GM23248 (cell line): ENCODE measurements at places on chromosomes 7 and 10.
A peak's percentile ranks its signal among the peaks of the same experiment; 100 is the strongest.

DNA sequence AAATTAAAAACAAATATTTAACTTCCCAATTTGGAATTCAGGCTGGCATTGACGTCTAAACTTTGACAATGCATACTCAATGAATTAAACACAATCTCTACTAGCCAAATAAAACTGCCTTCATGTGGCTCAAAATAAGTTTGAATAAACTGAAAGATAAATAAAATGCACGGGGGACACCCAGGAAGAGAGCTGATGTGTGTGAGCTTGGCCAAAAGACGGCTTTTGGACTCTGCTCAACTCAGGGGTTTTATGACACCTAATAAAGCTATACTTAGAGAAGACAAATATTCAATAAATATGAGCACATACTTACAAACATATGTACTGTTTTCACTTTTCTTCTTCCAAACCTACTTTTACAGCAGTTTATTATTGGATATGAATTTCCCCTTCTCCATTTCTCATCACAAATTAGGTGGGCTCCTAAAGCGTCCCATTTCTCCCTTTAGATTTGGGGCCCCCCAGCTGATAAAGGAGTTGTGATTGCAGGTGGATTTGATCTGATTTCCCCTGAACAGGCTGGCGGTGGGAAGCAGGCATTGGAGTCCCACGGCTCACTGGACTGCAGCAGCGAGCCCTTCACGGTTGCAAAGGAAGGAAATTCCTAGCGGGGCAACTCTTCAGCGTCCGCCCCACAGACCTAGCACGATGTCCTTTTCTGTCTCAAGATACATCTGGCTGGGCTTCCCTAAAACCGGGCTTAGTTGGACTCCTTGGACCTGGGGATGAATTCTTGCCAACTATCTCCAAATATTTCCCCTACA lies 79.6 kb downstream of the INSIG1 start:
- no peak for DNase-seq

- DNase-seq = no peak
Measured at GRCh38 chr7:80643336-80643915, 5.0 kb downstream of the CD36 start.

DNA sequence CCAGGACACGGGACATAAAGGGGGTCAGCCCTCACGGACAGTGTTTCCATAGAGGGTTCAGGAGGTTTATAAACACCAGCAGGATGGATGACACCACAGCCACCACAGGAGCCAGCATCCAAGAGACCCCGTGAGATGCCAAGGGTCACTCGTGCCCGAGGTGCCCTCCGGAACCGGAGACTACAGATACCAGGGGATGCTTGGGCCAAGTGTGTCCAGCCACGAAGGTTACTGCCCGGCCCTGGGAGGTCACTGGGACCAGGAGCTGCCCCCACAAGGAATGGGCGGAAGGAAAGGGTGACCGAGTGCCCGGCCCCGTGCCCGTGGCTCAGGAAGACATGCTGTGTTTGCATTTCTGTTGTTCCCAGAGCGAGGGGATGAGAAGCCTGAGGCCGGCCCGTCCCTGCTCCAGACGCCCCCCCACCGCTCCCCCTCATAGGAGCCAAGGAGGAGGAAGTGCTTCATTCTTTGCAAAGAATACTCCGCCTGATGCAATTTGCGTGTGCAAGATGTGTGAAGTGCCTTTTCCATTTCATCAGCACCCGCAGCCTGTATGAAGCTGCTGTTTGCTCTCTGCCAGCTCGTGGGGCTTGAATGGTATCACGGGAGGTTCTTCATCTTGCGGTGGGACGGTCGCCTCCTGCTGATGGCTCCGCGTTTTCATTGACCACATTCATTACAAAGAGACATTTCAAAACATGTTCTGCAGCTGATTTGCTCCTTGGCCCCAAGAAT lies 176.4 kb downstream of the ELFN1 start:
- DNase-seq = no peak

GRCh38 chr7:8561449-8561848 lies 128.0 kb downstream of the NXPH1 start:
- no peak for DNase-seq

DNA sequence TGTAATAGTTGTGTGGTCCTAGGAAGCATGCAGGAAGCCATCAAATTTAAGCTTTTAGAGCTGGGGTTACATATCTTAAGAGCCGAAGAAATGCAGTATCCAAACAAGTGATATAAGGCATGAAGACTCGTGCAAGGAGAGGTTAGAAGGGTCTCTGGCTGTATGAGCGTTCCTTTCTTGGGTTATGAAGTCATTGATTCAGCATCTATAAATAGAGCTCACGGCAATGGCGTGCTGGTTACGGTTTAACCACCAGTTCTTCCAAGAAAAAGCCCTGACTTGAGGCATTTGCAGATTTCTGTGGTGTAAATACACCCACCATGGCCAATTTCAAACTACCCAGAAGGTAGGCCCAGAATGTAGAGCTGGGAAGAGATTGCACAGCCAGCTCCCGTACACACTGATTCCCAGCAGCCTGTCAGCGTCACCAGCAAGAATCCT lies 72.0 kb upstream of the KAT6B start:
- no peak for DNase-seq

GRCh38 chr10:122674781-122675180 lies 24.9 kb downstream of the C10orf120 start:
- DNase-seq = no peak

- peak; percentile 28 for DNase-seq
Measured at GRCh38 chr10:102813734-102814452, 23.3 kb downstream of the CYP17A1 start.

DNA sequence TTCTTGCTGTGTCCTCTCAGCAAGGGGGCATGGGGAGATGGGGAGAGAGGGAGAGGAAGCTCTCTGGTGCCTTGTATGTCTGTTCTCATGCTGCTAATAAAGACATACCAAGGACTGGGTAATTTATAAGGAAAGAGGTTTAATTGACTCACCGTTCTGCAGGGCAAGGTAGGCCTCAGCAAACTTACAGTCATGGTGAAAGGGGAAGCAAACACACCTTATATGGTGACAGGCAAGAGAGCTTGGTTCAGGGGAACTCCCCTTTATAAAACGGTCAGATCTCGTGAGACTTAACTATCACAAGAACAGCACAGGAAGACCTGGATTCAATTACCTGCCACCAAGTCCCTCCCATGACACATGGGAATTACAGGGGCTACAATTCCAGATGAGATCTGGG lies 464.7 kb upstream of the CELF2 start:
- DNase-seq = no peak

GRCh38 chr10:3660753-3661152 lies 124.3 kb downstream of the KLF6 start:
- no peak for DNase-seq

GRCh38 chr7:84642611-84643010 lies 448.0 kb upstream of the SEMA3A start:
- no peak for DNase-seq

GRCh38 chr7:156656598-156656997 lies 16.0 kb downstream of the RNF32 start:
- DNase-seq = no peak

DNA sequence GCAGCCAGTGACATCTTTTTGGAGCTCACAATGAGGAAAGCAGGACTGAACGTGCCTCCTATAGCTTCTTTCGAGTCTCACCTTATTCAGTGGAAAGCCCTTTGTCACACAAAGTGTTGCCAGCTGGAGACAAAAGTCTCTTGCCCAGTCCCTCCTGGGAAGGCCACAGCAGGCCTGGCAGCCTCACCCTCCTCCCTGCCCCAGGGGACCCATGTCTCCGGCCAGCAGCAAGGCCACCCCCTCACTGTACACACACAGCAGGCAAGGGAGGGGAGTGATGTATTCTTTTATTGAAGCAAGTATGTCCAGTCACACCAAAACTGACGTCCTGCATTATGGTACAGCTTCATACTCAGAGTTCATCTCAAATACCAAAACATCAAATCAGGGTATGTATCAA lies 56.0 kb downstream of the CSGALNACT2 start:
- DNase-seq = peak; percentile 27

GRCh38 chr10:108393089-108393488 lies 1228.6 kb upstream of the SORCS1 start:
- DNase-seq = peak; percentile 80

- DNase-seq = no peak
Measured at GRCh38 chr10:13708256-13708990, 121.7 kb downstream of the PRPF18 start.

GRCh38 chr10:7998831-7999230 lies 55.7 kb upstream of the GATA3 start:
- DNase-seq = no peak

GRCh38 chr7:128835231-128835751 lies 5.1 kb downstream of the FLNC start:
- DNase-seq = no peak

GRCh38 chr10:113527211-113527906 lies 25.5 kb upstream of the HABP2 start:
- peak; percentile 57 for DNase-seq

DNA sequence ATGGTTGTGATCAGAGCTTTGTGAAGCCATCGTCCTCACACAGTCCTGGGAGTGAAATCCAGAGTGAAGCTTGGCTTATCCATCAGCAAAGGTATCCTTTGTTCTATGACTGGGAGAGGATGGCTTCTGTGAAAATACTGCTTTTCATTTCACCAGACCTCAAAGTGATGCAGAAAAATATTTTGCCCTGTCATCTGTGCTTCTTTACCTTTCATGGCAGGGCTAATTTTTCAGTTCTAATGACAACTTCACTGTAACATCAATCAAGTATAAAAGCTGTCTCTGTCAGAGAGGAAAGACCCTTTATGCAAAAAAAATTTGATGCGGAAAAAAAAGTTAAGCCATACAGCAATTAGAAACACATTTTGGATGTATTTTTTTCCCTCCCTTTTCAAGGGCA lies 468.1 kb upstream of the ADARB2 start:
- DNase-seq = no peak

GRCh38 chr7:14191686-14192098 lies 202.2 kb upstream of the ETV1 start:
- DNase-seq = peak; percentile 90

DNA sequence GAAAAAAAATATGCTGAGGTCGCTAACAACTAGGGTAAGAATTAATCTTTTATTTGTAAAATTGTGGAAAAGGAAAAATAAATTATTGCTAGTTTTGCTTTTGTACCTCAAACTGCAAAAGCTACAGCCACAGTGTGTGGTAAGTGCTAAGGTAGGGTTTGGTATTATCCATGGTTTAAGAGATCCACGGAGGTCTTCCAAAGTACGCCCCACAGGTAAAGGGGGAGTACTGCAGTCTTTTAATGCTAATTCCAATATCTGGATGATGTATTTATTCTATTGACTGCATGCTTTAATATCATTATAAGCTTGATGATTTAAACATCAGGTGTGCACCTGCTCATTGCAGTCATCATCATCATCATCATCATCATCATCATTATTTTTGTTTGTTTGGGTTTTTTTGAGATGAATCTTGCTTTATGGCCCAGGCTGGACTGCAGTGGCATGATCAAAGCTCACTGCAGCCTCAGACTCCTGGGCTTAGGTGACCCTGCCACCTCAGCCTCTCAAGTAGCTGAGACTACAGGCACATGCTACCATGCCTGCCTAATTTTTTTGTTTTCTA lies 38.4 kb upstream of the BMS1 start:
- DNase-seq = no peak

GRCh38 chr10:34262985-34263384 lies 552.1 kb downstream of the PARD3 start:
- no peak for DNase-seq

DNA sequence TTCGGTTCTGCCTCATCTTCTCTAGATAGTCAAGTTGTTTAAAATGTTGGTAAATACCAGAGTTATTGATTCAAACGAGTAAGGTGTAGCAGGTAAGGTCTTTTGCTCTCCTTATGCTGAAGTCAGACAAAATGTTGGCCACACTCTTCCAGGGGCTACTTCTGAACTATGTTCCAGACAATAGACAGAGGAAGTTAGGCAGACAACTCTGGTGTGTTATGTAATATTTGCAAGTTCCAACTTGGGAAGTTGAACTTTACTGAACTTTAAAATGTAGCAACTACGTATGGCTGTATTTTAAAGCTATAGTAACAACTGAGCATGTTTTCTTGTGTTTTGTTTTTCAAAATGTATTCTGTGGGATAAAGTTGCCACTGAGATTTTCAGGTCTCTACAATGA lies 125.7 kb upstream of the NEBL start:
- no peak for DNase-seq

DNA sequence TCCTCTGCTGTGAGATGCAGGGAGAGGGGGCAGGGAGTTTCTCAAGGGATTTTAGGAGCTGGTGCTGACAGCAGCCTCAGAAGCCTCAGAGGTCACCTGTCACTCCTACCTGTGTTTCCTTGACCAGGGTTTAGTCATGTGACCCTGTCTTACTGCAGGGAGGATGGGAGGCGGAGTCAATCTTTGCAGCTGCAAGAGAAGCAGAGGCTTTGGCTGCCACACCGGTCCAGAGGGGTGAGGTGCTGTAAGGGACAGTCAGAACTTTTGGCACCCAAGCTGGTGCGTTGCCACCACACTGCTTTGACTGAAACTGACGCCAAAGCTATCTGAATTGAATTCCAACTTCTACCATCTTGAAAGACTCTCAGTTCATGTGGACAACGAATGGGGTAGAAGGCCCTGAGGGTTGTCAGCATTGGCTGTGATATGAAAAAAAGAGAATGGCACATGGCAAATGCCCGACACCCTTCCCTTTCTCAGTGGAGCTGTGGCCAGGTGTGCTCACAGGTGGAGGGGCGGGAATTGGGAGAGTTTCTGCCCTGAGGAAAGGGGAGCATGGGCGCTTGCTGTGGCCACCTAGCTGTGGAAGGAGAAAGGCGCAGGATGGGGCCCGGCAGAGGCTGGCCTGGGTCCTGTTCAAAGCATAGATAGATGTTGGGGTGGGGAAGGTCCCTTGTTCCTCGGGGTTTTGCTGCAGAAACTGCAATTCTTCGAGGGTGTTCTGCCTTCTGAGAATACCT lies 69.3 kb downstream of the ARHGAP22 start:
- DNase-seq = no peak

DNA sequence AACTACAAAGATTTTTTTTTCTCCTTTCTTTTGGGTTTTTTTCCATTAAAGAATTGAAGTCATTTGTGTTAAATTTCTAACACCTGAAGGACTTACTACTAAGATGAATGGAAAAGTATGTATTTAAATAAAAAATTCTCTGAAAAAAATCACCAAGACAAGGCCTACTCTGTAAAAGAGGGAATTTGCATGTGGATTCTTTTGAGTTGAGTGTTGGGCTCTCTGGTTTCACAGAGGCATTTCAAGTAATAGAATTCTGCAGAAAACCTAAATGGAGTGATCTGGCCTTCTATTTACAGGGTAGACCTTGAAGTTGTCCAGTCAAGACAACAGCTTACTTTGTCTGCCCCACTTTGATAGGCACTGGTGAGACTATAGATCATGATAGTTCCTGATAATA lies 4.1 kb downstream of the LRRC17 start:
- DNase-seq = peak; percentile 54

DNA sequence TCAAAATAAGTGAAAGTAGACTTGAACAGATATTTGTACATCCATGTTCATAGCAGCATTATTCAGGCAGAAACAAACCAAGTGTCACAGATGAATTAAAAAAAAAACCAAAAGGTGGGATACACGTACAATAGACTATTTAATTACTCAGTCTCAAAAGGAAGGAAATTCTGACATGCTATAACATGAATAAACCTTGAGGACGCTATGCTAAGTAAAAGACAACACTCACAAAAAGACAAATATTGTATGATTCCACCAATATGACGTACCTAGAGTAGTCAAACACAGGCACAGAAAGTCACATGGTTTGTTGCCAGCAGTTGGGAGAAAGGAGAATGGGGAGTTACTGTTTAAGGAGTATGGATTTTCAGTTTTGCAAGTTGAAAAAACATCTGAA lies 18.0 kb upstream of the CFAP70 start:
- DNase-seq = no peak
